ENCODE measurements at places on chromosomes 5 and 9.
A peak's percentile ranks its signal among the peaks of the same experiment; 100 is the strongest.

GRCh38 chr5:173691931-173692330 lies 75.5 kb upstream of the BOD1 start:
- DNase-seq = no peak

DNA sequence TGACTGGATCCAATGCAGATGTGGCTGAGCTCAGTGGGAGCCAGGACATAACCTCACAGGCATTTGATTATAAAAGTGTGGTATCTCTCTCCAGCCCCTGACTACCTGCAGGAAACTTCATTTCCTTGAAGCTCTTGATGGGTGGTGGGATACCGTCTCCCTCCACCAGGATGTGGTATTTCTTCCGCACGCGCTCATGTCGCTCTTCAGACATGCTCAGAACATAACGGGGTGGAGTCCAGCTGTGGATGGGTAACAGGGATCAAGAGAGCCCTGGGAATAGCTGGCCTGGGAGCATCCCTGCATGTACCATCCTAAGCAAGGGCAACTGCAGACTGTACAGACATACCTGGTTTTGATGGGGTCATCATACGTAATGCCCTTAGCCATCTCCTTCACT lies 1.2 kb downstream of the DDX41 start:
- no peak for DNase-seq

DNA sequence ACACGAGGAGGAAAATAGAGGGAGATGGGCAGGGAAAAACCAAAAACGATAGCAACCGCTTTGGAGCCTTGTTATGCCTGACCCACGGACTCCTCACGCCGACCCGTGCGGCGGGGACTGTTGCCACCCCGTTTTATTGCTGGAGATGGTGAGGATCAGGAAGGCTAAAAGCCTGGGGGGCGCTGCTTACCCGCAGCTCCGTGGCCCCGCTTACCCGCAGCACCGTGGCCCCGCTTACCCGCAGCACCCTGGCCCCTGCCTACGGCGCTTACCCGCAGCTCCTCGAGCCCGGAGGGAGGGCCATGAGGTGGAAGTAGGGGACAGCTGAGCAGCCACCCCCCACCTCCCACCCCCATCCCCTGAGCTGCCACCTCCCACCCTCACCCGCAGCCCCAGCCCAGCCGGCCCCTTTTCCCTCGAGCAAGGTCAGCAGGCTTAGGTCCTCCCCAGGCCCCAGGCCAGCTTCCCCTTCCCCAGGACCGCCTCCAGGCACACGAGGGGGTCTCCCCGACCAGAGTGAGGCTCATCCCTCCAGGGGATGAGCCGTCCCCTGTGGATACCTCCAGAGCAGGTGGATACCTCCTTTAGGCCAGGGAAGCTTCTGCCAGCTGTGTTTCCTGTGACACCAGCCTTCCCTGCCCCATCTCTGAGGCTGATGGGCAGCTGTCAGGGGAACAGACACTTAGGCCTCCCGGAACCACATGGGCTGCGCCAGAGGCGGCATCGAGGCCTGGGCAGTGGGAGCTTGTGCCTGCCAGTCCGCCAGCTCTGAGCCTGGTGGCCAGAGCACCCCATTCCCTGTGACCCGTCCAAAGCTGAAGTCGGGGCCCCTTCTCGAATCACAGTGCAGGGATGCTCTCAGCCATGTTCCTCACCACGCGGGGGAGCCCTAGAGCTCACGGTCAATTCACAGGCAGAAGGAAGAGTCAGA lies 92.3 kb downstream of the LMX1B start:
- peak; percentile 73 for DNase-seq

GRCh38 chr5:74107899-74108298 lies 481.9 kb downstream of the ARHGEF28 start:
- DNase-seq = no peak

DNA sequence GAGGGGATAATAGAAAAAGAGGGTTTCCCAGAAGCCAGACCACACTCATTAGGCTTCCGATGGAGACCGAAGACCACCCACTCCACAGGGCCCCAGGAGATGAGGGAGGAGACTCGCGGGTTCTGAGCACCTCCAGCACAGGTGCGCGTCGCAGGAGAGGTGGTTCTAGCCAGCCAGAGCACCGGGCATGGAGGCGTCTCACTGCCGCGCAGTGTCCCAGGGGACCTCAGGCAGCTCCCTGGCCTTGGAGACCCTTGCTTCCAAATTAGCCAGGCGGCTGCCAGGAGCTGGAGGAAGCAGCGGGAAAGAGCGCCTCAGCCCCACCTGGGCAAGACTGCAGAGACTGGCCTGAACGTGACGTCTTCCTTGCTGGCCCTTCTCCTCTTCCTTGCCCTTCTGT lies 115.4 kb upstream of the FBXL7 start:
- no peak for DNase-seq

DNA sequence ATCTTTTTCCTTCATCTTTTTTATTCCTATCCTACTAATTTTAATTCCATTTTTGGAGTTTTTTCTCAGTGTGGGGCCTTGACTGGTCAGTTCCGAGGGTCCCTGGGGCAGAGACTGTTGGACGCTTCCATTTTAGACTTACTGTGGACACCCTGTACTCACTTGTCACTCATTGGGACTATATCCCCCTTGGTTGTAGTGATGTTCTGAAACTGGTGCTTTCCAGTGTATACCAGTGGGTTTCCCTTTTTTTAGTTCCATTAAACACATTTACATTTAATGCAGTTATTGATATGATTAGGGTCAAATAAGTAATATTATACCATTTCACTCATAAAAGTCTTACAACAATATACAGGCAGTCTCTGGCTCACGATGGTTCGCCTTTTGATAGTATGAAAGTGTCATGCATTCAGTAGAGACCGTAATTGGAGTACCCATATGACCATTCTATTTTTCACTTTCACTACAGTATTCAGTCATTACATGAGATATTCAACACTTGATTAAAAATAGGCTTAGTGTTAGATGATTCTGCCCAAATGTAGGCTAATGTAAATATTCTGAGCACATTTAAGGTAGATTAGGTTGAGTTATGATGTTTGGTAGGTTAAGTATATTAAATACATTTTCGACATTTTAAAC lies 46.0 kb downstream of the CNOT6 start:
- DNase-seq = no peak

GRCh38 chr5:139816566-139816965 lies 21.0 kb downstream of the PSD2 start:
- no peak for DNase-seq

GRCh38 chr9:106956971-106957370 lies 94.0 kb downstream of the ZNF462 start:
- no peak for DNase-seq

- DNase-seq = no peak
Observed at GRCh38 chr5:122967625-122968024, 68.9 kb downstream of the PPIC start.

GRCh38 chr9:104350541-104350940 lies 153.5 kb upstream of the OR13F1 start:
- DNase-seq = no peak

- no peak for DNase-seq
Observed at GRCh38 chr9:17063535-17064135, 71.2 kb upstream of the CNTLN start.

DNA sequence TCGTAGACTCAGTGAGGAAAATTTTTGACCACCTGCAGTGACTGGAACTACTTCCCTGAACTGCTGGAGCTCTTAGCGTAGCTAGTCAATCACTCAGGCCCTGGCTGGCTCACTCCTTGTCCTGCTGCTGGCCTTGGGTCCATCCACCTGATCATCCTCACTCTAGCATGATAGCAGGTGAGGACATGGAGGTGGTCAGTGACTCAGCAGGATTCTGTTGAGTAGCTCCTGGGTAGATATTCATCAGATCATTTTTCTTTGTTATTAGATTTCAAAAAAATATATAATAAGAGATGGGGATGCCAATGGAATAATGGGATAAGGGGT lies 25.0 kb upstream of the SEMA4D start:
- DNase-seq = no peak

- no peak for DNase-seq
Observed at GRCh38 chr5:36724467-36725332, 118.3 kb downstream of the SLC1A3 start.

DNA sequence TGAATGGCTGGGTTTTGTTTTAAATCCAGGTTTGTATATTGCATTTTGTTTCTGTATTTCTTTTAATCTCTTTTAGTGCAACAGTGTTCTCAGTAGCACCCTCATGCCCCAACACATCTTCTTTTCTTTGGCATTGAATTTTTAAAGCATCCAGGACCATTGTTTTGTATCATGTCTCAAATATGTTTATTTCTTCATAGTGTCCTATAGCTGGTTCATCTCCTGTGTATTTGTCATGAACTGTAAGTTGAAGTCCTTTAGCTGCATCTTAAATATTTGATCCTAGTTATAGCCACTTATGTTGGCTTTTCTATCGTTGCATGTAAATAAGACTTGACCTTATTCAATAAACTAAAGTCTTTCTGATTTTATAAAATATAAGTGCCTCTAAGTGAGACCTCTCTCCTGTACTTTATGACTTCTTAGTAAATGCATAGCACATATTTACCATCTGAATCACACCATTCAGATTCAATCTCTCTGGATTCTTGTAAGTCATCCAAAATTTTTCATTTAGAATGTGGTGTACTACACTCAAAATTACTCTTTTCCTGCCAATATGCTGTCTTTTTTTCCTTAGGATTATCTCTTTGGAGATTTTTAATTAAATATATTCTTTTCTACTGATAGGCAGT lies 21.0 kb upstream of the ERCC6L2 start:
- no peak for DNase-seq

DNA sequence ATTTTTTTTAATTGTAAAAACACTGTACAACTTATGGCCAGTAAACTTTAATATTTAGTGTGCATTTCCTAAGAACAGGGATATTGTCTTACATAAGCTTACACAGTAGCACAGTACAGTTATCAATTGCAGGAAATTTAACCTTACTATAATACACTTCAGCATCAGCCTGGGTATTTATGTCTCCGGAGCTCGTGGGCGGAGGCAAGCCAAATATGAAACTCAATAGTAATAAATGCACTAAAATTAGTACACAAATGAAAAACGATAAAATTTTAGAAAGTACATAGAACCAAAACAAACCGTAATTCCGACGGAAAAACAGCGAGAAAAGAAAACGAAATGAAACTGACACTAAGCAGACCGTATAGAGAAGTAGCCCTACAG lies 91.2 kb downstream of the ANXA2R start:
- no peak for DNase-seq

DNA sequence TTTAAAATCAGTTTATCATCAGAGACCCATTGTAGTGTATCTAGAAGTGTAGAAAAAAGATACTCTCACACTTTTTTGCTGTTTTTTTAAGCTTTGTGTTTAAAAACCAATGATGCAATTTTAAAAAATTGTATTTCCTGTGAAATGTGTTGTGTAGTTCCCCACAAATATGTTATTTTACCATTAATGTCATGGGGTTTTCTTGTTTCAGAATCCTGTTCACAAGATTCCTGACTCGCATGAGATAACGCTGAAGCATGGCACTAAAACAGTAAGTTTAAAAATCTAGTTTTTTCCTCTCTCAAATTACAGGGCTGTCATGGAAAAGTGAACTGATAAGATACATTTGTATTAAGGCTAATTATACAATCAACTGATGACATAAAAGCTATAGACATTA lies 58.6 kb downstream of the WDR70 start:
- DNase-seq = no peak

DNA sequence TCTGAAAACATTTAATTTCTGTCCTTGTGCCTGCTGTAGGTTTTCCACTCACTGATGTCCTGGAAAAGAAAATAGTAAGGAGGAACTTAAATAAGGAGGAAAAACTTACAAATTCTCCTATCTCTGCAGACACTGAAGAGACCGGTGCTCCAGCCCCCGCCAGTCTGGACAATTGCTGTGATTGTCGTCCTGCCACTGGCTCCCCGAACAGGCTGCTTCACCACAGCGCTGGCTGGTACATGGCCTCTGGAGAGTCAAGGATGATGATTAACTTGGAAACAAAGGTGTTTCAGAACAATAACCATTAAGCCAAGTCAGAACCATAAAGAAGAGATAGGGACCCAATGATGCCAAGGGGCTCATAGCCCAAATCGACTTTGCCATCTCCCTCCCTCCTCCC lies 7.3 kb downstream of the PLAC8L1 start:
- no peak for DNase-seq

- DNase-seq = no peak
Observed at GRCh38 chr9:104784098-104784497, 20.2 kb downstream of the NIPSNAP3B start.

DNA sequence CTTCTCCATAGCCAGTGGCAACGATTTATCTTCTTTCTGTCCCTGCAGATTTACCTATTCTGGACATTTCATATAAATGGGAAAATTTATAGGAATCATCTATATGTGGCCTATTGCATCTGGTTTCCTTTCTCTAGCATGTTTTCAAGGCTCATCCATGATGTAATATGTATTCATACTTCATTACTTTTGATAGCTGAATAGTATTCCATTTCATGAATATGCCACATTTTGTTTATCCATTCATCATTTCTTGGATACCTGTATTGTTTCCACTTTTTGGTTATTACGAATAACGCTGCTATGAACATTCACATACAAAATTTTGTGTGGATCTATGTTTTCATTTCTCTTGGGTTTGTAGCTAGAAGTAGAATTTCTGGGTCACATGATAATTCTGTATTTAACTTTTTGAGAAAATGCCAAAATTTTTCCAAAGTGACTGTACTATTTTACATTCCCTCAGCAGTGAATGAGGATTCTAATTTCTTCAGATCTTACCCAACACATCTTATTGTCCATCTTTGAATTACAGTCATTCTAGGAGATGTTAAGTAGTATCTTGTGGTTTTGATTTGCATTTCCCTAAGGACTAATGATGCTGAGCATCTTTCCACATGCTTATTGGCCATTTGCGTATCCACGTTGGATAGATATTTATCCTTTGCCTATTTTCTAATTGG lies 3.6 kb downstream of the IARS1 start:
- no peak for DNase-seq

DNA sequence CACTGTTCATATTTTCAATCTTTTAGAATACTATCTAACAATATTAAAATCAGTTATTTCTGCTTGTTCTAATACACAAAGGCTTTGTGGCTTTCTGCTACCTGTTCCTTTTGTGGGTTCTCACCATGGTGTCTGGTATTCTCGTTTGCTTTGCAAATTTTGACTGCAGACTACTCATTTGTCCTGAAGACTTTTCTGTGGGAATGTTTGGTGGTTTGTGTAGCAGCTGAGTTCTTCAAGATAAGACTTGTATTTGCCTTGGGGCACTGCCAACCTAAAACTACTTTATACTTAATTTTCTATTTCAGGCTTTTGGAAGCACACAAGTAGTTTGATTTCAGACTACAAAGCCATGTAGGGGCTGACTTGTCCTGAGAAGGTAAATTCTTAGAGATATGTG lies 11.1 kb downstream of the IL33 start:
- no peak for DNase-seq

- peak; percentile 47 for DNase-seq
Observed at GRCh38 chr9:4298255-4299004, 1.4 kb downstream of the GLIS3 start.

- DNase-seq = no peak
Observed at GRCh38 chr5:96624596-96624995, 37.6 kb upstream of the CAST start.

GRCh38 chr5:159444441-159445082 lies 114.3 kb upstream of the IL12B start:
- no peak for DNase-seq

- no peak for DNase-seq
Observed at GRCh38 chr9:77887662-77888061, 143.9 kb downstream of the GNAQ start.

Data from ecto neural progenitor cell (in vitro differentiated cells).